ENCODE measurements at places on chromosomes 7 and 10.

- DNase-seq, result no peak
These were observed 45.6 kb upstream of the ENO4 start for GRCh38 chr10:116803451-116804249.

DNA sequence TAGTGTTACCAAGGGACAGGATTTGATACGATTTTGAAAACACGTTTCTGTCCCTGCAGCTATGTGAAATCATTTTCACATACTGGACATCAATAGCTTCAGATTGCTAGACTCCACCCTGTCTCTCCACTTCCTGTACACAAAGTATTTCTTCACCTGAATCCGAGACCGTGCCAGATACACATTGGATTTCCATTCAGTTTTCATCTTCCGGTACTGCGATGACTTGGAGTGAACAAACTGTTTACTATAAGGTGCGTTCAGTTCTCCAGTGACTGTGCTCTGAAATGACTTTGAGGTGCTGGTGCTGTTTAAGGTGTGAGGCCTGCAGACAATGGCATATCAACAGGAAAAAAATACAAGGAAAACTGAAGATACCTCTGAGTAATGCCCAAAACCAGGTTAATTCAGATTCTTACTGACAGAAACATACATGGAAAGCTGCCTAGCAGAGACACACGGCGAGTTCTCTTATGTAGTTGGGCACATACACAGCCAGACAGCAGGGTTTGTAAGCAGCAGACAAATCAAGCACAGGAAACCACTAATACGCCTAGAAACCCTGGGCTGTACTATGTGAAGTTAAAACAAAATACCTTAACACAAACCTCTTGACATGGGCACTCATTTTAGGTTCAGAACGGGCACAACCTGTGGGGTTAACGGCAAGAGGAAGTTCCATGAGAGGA is 119.2 kb downstream of the GALNT11 start:
- no peak for DNase-seq

DNA sequence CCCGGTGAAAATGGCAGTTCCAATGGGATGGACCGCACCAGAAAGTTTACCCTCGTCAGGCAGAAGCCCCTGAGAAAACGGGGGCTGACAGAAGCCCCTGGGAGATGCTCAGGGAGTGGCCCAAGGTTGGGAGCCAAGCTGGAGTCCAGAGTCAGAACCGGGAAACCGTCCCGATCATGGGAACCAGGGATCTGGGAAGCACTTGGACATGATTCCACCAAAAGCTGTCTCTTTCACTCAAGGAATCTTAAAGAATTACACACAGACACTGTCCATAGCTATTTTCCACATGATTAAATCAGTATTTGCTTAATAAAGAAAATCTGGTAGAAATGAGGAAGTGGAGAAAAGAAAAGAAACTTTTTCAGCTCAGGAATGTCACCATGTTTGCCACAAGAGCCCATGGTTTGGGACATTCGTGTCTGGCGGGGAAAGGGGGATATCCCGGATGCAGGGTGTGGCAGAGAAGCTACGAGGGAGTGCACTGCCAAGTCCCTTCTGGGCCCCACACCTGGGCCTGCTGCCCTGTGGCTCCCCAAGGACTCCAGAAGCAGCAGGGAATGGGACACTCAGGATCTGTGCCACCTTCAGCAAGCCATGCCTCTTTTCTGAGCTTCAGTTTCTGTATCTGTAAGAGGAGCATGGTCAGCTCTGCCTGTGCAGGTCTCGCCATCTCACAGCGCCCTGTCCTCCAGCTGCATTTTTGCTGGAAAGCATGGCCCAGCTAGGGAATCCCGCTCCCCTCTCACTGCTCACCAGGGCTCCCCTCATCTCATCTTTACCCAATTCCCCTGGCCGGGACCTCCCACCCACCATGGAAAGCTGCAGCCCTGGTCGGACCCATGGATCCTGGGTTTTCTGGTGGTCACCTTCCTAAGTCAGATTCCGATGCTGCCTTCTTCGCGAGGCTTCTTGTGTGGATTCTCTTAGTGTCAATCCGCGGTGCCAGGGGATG is 225.1 kb upstream of the GRB10 start:
- no peak for DNase-seq

DNA sequence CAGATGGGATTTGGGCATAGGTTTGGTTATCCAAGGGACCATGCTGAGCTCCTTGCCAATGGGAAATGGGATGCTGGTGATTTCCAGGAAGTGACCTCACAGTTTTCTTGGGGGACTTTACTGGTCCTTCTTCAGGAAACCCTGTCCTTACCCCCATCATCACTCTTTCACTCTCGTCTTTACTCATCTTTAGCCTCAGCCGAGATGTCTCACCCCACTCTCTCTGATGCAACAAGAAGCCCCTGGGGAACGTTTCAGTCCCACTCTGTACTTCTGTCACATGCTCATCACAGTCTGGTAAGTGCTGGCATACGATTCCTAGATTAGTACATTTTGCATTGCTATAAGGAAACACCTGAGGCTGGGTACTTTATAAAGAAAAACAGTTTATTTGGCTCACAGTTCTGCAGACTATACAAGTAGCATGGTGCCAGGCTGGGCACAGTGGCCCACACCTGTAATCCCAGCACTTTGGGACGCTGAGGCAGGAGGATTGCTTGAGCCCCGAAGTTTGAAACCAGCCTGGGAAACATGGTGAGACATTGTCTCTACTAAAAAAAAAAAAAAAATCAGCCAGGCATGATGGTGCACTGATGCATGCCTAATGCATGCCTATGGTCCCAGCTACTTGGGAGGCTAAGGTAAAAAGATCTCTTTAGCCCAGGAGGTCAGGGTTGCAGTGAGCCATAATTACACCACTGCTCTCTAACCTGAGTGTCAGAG is 63.5 kb upstream of the VKORC1L1 start:
- no peak for DNase-seq

- DNase-seq, result no peak
These were observed 19.3 kb downstream of the PON1 start for GRCh38 chr7:95304990-95305389.

- no peak for DNase-seq
These were observed 218.2 kb upstream of the PODXL start for GRCh38 chr7:131774419-131775220.

GRCh38 chr7:98797150-98797549 is 72.7 kb downstream of the TMEM130 start:
- no peak for DNase-seq

- DNase-seq, result no peak
These were observed 39.0 kb downstream of the CDH23 start for GRCh38 chr10:71435571-71436267.

- DNase-seq, result no peak
These were observed 26.0 kb upstream of the BTBD16 start for GRCh38 chr10:122245136-122245535.

- DNase-seq, result no peak
These were observed 23.1 kb downstream of the MDFIC start for GRCh38 chr7:114944745-114945625.

GRCh38 chr7:23680414-23681405 is 711 bp downstream of the FAM221A start:
- DNase-seq, result peak; percentile 30

DNA sequence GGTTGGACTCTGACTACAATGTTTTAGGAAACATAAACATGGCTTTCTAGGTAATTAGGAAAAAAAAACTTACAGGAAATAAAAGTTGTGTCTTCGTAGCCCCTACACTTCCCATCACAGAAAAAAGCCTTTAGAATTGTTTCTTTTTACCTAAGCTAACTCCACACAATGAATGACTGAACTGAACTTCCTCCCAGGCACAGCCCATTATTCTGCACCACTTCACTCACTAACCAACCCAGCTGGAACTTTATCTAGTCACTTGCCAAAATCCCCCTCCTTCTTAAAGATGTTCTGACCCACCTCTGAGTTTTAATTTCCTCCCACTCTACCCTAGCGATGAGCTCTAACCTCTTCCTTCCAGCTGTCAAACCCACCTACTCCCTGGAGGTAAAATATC is 91.7 kb upstream of the MEOX2 start:
- no peak for DNase-seq

DNA sequence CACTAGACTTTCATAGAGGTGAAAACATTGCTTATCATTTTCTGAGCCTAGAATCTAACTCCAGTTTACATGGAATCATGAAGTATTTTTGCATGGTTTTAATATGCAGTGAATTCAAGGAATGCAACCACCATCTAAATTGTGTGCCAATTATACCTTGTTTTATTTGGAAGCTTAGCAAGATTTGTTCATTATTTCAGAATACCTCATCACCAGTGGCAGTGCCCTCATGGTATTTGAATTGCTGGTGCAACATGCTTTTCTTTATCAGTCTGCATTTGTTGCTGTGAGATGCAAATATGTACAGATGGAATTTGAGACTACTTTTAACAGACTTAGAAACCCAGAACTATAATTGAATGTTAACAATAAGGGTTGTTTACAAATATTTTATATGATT is 18.7 kb upstream of the ZNF800 start:
- DNase-seq, result no peak

DNA sequence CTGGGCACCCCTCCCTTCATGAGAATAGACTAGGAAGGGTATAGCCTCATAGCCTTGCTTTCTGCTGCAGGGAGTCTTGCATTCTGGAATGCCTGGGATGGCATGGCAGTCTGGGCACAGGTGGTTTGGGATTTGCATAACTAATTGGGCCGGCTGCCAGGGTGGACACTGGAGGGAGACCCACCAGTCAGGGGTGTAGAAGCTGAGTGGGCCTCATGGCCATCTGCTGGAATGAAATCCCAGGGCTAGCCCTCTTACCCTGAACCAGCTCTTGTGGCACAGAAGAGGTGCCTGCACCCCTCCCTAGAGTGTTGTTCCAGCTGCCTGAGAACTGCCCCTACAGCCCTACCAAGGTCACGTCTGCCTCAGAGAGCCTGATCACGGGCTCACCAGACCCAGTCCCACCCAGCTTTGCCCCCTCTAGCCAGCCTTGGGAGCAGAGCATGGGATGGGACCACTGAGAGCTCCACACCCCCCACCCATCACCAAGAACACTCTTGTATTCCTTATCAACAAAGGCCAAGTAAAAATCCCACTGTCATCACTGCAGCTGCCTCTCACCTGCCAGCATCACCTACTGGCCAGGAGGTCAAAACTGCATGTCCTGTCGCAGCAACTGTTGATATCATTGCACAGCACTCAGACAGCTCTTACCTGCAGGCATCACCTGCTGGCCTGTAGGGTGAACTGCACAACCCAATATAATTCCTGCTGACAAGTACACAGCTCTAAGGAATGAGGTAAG is 148.9 kb downstream of the ZEB1 start:
- no peak for DNase-seq

DNA sequence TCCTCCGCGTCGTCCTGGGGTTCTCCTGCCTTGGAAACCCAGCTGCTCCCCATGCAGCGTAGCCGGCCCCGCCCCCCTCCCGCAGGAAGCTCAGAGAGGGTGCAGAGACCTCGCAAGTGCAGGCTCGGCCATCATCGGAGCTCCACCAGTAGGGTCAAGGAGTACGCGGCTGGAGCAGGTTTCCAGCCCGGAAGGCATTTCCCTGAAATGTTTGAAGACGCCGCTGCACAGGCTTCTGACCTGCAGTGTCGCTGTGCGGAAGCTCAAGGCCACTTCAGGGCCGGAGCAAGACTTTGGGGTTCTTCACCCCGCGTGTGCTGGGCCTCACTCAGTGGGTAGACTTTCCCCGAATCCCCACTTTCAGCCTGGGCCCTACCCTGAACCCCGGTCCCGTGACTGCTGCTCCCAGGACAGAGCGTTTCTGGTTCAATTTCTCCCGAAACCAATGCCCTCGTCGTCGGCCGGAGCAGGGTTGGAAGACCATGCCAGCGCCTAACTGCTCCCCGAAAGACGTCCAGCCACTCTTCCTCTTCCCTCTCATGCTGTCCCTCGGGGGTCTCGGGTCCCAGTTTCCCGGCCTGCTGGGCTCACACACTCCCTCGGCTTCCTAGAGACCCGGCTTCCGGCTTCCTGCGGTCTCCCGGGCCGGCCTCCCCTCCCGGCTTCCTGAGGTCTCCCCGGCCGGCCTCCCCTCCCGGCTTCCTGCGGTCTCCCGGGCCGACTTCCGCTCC is 52.1 kb downstream of the INSIG1 start:
- DNase-seq, result no peak

GRCh38 chr7:22630069-22630468 is 96.9 kb upstream of the IL6 start:
- no peak for DNase-seq

DNA sequence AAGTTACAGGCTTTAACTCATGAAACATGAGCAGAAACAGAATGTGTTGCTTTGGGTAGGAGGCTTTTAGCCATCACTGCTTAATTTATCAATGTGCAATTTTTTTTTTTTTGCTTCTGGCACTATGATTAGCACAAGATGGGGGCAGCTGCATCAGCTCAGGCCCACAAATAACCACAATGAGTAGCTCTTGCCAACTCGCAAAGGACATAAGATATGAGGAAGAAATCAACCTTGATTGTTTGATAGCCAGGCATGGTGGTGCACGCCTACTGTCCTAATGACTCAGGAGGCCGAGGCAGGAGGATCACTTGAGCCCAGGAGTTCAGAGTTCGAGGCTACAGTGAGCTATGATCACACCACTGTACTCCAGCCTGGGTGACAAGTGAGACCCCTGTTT is 12.3 kb downstream of the NOD1 start:
- DNase-seq, result no peak

GRCh38 chr10:30763918-30764317 is 134.4 kb upstream of the LYZL2 start:
- no peak for DNase-seq

- no peak for DNase-seq
These were observed 6.0 kb downstream of the RHOBTB1 start for GRCh38 chr10:60937784-60938654.

DNA sequence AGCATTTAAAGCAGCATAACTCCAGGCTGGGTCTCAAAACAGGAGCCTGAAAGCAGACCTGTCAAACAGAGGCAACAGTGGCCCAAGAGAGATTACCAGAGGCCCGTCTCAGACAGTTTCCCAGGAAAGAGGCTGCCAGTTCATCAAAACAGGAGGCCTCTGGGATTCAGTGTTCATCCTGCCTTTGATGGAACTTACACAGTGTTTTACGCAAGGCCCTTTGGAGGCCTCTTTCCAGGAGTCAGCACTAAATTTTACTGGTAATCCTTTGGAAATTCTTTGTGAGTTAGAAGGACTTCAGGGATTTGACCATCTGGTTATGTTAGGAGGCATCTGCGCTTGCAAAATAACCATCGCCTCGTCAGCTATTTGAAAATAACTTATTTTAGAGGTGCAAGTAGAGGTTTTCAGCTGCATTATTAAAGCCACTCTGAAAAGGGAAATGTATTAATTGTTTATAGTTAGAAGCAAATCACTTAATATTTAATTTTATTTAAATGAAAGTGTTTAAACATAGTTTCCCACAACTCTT is 501.2 kb upstream of the COBL start:
- DNase-seq, result no peak

DNA sequence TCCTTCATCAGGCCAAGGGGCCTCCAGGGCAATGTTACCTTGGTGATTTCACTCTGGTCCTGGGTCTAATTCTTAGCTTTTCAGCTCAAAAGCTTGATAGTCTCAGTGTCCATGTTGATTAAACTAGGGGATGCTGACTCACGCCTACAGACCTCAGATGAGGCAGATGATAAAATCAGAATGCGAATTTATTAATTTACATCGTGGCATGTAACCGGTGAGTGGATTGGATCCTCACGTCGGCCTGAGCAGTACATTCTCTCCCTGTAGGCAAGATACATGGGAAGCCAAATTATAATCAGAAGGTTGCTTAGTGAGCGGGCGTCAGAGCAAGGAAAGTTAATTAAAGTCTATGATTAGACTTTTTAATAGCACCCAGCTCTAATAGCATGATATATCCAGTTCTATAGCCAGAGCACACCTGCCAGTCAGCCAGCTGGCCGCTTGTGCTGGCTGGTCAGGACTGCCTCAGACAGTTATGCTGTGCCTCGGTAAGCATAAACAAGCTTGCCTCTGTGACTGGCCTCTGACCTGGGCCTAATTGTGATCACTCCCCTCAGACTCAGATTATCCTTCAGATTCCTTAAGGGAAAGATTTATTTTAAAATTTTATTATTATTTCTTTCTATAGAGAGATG is 20.2 kb upstream of the CPA5 start:
- DNase-seq, result no peak
